ENCODE measurements at places on chromosomes 7 and 10.

GRCh38 chr10:123862421-123863182 lies 29.0 kb downstream of the CPXM2 start:
- DNase-seq: no peak

GRCh38 chr10:116472891-116473290 lies 45.2 kb downstream of the PNLIPRP3 start:
- DNase-seq: peak; percentile 87

DNA sequence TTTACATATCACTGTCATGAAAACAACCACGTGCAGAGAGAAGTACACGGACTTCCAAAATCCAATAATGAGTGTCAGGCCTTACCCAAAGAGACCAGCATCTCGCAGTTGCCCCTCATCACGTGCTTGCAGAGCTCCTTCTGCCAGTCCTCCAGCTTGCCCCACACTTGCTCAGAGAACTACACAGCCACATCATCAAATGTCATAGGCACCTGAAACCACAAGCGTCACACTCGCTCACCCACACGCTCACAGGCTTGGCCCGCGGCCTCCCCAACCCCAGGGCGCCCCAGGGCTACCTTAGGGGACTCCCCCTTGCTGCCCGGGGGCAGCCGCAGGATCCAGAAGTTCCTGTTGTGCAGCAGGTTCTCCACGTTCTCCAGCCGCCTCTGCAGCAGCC lies 123.4 kb upstream of the ZNF746 start:
- no peak for DNase-seq

DNA sequence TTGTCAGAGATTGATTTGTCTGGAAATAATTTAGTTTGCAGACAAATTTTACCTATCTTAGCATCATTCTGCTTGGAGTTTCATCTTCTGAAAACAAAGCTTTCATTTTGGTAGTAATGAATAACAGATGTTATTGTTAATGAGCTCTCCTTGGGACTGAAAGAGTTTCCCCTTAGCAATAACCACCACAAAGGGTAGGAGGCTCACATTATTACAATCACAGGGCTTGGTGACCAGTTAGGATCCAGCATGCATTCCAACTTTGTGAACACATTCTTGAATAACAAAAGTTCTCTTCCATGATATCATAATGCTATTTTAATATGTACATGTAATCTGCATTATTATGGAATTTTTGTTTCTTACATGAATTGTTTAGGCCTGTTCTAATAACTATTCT lies 148.8 kb upstream of the VWC2 start:
- no peak for DNase-seq

DNA sequence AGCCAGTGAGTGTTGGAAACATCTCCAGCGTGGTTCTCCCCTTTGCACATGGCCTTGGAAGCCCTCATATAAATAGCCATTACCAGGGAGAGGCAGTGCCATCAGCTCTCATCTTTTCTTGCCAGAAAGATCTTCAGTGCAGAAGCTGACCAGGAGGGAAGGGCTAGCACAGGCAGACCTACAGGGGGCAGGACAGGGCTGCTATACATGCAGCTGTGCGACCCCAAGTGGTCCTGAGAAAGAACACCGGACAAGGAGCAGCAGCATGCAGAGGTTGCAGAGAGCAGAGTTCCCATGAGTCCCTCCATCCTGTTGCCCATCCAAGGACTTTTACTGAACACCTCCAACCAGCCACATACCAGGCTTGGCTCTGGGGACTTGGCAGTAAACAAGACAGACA lies 17.1 kb downstream of the GRID1 start:
- DNase-seq: no peak

GRCh38 chr7:2800931-2801688 lies 43.0 kb downstream of the GNA12 start:
- peak; percentile 78 for DNase-seq

GRCh38 chr10:16361086-16361485 lies 75.7 kb upstream of the PTER start:
- no peak for DNase-seq

- no peak for DNase-seq
These were observed 122.9 kb upstream of the BET1 start for GRCh38 chr7:94127026-94127425.

DNA sequence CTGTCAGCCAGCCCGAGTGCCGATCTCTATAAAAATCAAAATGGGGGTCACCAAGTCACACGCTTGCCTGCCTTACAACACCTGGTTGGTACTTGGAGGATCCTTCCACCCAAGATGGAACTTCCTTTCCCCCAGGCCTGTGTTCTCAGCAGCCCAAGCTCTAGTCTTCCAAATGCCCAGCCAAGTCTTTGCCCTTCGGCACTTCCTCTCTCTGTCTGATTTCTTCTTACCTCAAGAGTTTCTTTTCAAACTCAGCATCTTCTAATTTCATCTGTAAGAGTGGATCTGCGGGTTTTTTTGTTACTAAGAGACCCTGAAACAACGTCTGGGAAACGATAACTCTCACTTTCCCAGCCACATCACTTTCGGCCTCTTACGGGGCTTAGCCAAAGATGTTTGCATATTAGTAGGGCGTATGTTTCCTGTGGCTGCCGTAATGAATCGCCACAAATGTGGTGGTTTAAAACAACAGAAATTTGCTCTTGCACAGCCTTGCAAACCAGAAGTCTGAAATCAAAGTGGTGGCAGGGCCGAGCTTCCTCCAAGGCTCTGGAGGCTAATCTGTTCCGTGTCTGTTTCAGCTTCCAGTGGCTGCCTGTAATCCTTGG lies 219.9 kb downstream of the TCF7L2 start:
- no peak for DNase-seq

GRCh38 chr7:143882020-143882603 lies 19.9 kb downstream of the TCAF1 start:
- DNase-seq: peak; percentile 72

GRCh38 chr7:5621776-5622175 lies 159.7 kb downstream of the RNF216 start:
- no peak for DNase-seq

GRCh38 chr10:6382081-6382480 lies 179.3 kb downstream of the PFKFB3 start:
- no peak for DNase-seq

- DNase-seq: no peak
These were observed 700 bp downstream of the MTPN start for GRCh38 chr7:135976312-135977006.

DNA sequence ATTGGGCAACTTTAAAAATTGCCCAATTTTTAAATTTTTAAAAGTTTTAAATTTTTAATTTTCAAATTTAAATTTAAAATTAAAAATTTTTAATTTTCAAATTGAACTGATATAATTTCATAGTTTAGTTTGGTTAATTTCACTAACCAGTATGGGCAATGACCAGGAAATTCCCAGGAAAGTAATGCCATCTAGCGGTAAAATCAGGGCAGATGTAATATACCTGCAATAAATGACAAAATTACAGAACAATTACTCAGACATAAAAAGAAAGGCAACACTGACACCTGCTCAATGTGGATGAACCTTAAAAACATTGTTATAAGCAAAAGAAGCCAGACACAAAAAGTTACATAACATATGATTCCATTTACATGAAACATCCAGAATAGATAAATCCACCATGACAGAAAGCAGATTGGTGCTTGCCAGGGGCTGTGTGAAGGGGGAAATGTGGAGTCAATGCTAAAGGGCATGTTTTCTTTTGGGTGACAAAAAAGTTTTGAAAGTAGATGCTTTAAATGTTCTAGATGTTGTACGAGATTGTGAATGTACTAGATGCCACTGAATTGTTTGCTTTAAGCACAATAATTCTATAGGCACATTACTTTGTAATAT lies 28.6 kb upstream of the SLC16A12 start:
- peak; percentile 54 for DNase-seq

DNA sequence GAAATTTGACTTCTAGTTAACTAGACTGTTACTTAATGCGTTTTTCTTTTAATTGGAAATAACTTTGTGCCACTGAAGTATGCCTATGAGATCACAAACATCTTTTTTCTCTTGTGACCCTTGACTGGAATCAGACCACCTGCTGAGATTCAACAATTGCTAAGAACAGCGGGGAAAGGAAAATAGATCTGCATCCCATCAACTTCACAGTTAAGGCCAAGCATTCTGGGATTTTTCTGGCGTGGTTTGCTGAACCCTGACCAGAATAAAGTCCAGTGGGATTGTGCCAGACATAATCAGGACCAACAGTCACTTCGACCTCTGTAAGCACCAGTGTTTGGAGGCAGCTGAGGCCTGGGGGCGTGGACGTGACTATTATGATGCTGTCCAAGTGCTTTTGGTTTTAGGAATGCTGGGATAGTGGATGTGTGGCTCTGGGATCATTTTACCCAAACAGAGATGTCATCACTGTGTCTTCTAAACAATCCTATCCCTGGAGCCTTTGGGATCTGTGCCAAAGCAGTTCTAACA lies 373.3 kb upstream of the PRKCQ start:
- no peak for DNase-seq

- DNase-seq: peak; percentile 96
These were observed 340.1 kb upstream of the CHRM2 start for GRCh38 chr7:136528329-136528728.

- DNase-seq: no peak
These were observed 2.1 kb upstream of the CRHR2 start for GRCh38 chr7:30684351-30684750.

DNA sequence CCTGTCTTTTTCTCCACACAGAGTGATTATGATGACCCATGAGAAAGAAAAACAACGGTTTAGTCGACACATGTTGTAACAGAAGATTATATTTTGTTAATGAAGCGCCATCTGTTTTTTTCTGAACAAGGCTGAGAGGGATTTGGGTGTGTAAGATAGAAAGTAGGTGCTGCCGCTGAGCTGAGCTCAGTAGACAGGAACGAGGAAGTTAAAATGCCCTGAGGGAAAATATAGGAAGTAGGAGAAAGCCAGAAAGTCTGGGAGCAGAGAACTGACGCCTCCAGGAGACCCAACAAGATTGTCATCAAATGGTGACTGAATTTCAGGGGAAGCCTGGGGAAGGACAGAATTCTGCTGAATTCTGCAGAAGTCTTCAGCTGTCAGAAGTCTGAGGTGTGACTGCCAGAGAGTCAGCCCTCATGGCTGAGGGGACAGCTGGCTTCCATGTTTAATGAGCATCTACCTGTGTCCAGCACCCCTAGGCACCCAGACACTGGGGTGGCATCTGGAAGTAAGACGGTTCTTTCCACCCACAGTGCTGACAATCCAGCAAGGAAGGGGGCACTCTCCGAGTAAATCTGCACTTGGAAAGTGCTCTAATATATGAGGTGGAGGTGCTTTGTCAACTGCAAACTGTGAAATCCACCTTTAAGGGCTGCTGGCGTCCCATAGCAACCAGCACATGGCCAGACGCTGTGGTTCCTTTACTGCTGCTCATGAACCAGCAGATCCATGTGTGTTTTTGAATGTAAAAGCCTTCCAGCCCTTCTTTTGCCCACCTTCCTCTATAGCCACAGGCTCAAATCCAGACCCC lies 12.5 kb upstream of the TSPAN15 start:
- peak; percentile 77 for DNase-seq

GRCh38 chr7:100157334-100158228 lies 942 bp downstream of the TRAPPC14 start:
- peak; percentile 92 for DNase-seq

DNA sequence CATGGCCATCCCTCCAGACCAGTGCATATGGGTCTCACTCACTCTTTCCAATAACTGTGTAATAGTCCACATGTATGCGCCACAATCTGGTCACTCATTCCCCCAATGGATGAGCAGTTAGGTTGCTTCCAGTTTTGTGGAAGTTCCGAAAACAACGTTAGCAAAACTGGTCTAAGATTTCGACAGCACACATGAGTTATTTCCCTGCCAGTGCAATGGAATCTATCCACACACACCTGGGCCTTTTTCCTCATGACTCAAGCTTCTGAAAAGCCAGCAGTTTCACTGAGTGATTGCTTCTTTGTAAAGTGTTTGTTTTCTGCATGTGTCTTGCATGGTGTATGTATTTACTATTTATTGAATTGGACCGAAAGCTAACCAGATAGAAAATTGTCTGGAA lies 58.8 kb upstream of the FHIP2A start:
- DNase-seq: no peak

DNA sequence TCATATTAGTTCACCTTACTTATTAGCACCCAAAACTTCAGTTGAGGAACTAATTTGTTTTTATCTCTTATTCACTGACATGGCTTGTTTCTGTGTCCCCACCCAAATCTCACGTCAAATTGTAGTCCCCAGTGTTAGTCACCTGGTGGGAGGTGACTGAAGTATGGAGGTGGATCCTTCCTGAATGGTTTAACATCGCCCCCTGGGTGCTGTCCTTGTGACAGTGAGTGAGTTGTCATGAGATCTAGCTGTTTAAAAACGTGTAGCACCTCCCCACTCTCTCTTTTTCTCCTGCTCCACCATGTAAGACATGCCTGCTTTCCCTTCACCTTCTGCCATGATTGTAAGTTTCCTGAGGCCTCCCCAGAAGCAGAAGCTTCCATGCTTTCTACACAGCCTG lies 75.0 kb upstream of the HECTD2 start:
- DNase-seq: no peak

DNA sequence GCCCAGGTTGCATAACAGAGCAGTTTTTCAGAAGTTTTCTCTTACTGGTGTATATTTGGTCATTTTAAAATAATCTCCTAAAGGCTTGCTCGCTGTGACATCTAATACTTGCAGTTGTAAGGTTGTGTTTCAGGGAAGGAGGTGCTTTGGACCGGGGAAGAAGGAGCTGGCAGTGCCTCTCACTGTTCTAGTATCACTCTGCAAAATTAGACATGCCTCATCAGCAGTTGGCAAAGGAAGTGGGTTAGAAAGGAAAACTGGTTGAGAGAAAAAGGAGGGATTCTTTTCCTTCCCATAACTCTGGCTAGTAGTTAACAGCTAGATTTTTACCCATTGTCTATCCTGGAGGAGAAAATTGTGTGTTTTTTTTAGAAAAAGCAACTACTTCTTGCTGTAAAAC lies 34.8 kb downstream of the CUL1 start:
- no peak for DNase-seq

- DNase-seq: no peak
These were observed 327.9 kb downstream of the ACTR3B start for GRCh38 chr7:153087498-153087897.

DNA sequence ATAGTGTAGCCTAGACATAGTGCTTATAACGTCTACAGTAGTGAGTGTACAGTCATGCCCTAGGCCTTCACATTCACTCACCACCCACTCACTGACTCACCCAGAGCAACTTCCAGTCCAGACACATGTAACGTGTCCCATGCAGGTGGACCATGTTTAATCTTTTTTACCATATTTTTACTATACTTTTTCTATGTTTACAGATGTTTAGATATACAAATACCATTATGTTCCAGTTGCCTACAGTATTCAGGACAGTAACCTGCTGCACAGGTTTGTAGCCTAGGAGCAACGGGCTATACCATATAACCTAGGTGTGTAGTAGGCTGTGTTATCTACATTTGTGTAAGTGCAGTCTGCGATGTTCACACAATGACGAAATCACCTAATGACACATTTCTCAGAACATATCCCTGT lies 11.0 kb downstream of the MPP7 start:
- DNase-seq: peak; percentile 80

GRCh38 chr7:73888959-73889358 lies 28.0 kb downstream of the TMEM270 start:
- DNase-seq: no peak

DNA sequence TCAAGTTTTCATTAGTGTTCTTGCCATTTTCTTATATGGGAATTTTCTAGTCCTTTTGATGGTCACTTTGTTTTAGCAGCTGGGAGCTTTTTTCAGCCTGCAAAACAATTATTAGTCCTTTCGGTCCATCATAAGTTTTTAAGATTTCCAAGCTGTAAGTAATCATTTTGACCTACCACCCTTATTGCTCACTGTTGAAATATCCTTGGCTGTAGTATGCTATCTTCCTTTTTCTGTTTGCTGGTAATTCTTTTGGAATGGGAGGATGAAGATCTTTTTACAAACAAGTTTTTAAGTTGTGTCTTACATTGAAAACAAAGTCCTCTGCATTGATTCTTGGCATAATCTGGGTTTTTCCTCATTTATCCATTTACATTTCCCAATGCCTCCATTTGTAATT lies 24.0 kb downstream of the BZW2 start:
- peak; percentile 63 for DNase-seq
